Type B pancreatic cell (in vitro differentiated cells): ENCODE measurements at places on chromosomes 16 and 17. TPM values are rescaled to one million over a fixed set of nuclear protein-coding genes. Genes with fewer than 3 reads are reported as not detected.

DNA sequence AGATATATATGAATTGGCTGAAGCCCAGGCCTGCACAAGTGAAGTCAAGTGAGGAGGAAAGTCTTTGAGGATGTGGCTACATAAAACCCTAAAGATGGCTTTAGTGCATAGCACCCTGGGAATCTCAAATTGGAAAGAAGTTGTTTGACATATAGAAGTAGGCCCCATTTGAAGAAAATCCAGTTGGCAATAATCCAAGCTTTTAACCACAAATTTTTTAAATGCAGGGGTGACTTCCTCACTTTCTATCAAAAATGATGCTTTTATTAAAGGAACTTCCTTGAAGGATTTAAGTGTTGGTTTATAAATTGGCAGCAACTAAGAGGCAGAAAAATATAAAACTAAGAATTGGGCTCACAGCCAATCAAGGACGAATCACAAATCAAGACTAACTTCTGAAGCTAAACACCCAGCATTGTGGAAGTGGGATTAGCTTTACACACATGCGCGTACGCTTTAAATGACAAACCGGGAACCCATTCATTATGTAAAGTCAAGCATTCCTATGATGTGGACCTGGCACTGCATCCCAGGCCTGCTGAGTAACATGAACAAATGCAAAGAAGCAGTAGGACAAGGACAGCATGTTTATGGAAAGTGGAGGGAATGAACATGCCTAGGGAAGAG lies 63.3 kb downstream of the NOG start:
- no peak for DNase-seq
- peaks cover 8% of the 10 kb centered on the region for H3K27me3 ChIP-seq
- H3K27ac ChIP-seq, result no peak overlapping the region
- no peak overlapping the region for H3K4me3 ChIP-seq
- H3K36me3 ChIP-seq, result peaks cover 4% of the 10 kb centered on the region
- no peaks in the 10 kb centered on the region for H3K4me1 ChIP-seq

- DNase-seq, result peak; percentile 86
- H3K4me3 ChIP-seq, result peak overlapping the region; percentile 91
- peaks cover 5% of the 10 kb centered on the region for H3K36me3 ChIP-seq
Measured at GRCh38 chr17:40340880-40341807, 23.4 kb downstream of the GJD3 start.

GRCh38 chr16:48153774-48154173 lies 2.0 kb downstream of the ABCC12 start:
- H3K27ac ChIP-seq, result no peak overlapping the region
- DNase-seq, result no peak
- H3K36me3 ChIP-seq, result no peaks in the 10 kb centered on the region
- H3K4me3 ChIP-seq, result no peak overlapping the region

DNA sequence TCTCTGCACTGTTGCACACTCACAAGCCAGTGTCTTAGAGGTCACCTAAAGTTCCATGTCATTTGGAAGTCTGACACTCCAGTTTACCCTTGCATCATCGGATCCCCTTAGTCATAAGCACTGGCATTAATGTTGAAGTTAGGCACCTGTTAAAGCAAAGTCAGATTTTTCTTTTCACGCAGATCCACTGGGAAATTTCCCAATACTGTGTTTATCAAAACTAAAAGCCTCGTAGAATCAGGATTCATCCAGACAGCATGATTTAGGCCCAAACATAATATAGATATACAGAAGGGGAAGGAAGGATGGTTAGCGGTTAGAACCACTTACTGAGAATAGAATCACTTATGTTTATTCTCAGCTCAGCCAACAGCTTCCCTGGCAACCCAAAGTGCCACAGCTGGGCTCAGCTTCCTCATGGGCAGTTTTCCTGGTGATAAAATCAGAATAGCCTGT lies 30.1 kb upstream of the HAPSTR1 start:
- H3K4me3 ChIP-seq, result no peak overlapping the region
- no peaks in the 10 kb centered on the region for H3K4me1 ChIP-seq
- no peaks in the 10 kb centered on the region for H3K27me3 ChIP-seq
- H3K36me3 ChIP-seq, result no peaks in the 10 kb centered on the region
- DNase-seq, result no peak
- no peak overlapping the region for H3K27ac ChIP-seq

GRCh38 chr17:73187203-73187769 lies 5.6 kb upstream of the COG1 start:
- DNase-seq, result no peak
- no peaks in the 10 kb centered on the region for H3K36me3 ChIP-seq
- no peaks in the 10 kb centered on the region for H3K27me3 ChIP-seq
- H3K27ac ChIP-seq, result no peak overlapping the region
- no peak overlapping the region for H3K4me3 ChIP-seq
- H3K4me1 ChIP-seq, result peaks cover 13% of the 10 kb centered on the region

Gene CES3
- total RNA-seq, result 0.48 and 1.1 TPM in 2 replicates

DNA sequence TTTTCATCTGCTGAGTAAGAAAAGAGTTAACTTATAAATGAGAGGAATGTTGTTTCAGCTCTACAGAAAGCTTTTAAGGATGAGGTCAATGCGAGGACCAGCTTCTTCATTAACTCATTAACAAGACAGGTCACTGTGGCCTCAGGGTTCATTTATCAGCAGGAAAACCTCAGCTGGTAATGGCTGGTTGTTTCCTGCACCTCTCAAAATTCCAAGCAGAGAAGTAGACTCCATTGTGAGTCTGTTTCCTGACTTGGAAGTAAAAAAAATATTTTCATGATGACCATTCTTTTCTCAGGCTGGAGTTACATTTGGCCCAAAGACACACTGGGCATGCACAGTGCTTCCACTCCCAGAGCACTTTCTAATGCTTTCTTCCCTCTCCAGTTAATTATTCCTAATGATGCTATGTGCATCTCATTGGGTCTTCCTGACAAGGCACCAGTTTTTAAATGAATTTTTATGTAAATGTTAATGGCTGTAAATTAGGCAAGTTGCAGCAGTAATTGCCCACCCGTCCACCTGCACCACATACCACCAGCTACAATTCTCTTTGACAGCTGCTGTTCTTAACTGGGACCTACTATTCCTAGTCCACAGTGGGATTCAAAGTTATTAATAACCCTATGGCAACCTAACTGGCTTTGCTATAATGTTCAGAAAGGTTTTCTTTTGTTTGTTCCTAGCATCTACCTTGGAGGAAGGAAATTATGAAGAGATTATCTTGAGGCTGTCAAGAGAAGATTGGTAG lies 89.5 kb upstream of the BCAR1 start:
- H3K27me3 ChIP-seq, result no peaks in the 10 kb centered on the region
- peak overlapping the region; percentile 47 for H3K4me3 ChIP-seq
- peaks cover 20% of the 10 kb centered on the region for H3K36me3 ChIP-seq
- H3K27ac ChIP-seq, result peak overlapping the region; percentile 17
- no peak for DNase-seq

- peaks cover 21% of the 10 kb centered on the region for H3K36me3 ChIP-seq
- no peaks in the 10 kb centered on the region for H3K27me3 ChIP-seq
- H3K4me1 ChIP-seq, result peaks cover 28% of the 10 kb centered on the region
- no peak for DNase-seq
- H3K4me3 ChIP-seq, result no peak overlapping the region
- no peak overlapping the region for H3K27ac ChIP-seq
Measured at GRCh38 chr17:691423-691822, 23.2 kb downstream of the VPS53 start.

GRCh38 chr17:78609191-78609641 lies 32.0 kb upstream of the DNAH17 start:
- DNase-seq, result no peak
- no peak overlapping the region for H3K4me3 ChIP-seq
- H3K27me3 ChIP-seq, result peaks cover 16% of the 10 kb centered on the region
- no peaks in the 10 kb centered on the region for H3K36me3 ChIP-seq
- H3K27ac ChIP-seq, result no peak overlapping the region
- H3K4me1 ChIP-seq, result peaks cover 5% of the 10 kb centered on the region

Gene SLFN12
- total RNA-seq, result 5.2 and 6.6 TPM in 2 replicates

GRCh38 chr16:10150906-10151305 lies 31.3 kb downstream of the GRIN2A start:
- H3K36me3 ChIP-seq, result no peaks in the 10 kb centered on the region
- H3K27ac ChIP-seq, result no peak overlapping the region
- H3K4me3 ChIP-seq, result no peak overlapping the region

Gene RNF166
- 11.9 and 20.1 TPM in 2 replicates for total RNA-seq

Gene KCNH6
- total RNA-seq, result 4.4 and 9.0 TPM in 2 replicates

GRCh38 chr17:48253975-48254374 lies 146.4 kb downstream of the SNX11 start:
- no peak overlapping the region for H3K27ac ChIP-seq
- peaks cover 16% of the 10 kb centered on the region for H3K27me3 ChIP-seq
- H3K4me3 ChIP-seq, result no peak overlapping the region
- DNase-seq, result no peak

Gene HLF
- 2.6 and 3.4 TPM in 2 replicates for total RNA-seq

- no peaks in the 10 kb centered on the region for H3K27me3 ChIP-seq
- H3K4me1 ChIP-seq, result no peaks in the 10 kb centered on the region
- peaks cover 3% of the 10 kb centered on the region for H3K36me3 ChIP-seq
Measured at GRCh38 chr17:1865252-1866037, 35.6 kb downstream of the RPA1 start.

DNA sequence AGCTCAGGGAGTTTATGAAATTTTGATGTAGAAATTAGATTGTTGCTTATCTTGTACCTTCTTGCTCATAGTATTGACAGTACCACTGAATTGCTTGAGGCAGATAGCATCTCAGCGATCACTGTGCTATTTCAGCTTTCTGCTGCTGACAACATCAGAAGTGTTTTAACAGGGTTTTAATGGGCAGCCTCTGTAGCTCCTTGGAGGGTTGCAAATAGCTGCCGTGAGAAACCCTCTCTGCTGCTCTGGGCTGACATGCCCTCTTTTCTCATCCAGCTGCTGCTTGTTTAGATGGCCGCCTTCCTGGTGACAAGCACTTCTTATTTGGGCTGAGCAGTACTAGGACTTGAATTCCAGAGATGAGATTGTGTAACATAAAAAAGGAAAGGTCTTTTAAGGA lies 180.2 kb upstream of the TBX2 start:
- H3K27me3 ChIP-seq, result no peaks in the 10 kb centered on the region
- H3K27ac ChIP-seq, result no peak overlapping the region
- no peak overlapping the region for H3K4me3 ChIP-seq
- no peaks in the 10 kb centered on the region for H3K36me3 ChIP-seq
- no peak for DNase-seq
- peaks cover 29% of the 10 kb centered on the region for H3K4me1 ChIP-seq

Gene NPIPA2
- total RNA-seq, result 8.2 and 12.9 TPM in 2 replicates

DNA sequence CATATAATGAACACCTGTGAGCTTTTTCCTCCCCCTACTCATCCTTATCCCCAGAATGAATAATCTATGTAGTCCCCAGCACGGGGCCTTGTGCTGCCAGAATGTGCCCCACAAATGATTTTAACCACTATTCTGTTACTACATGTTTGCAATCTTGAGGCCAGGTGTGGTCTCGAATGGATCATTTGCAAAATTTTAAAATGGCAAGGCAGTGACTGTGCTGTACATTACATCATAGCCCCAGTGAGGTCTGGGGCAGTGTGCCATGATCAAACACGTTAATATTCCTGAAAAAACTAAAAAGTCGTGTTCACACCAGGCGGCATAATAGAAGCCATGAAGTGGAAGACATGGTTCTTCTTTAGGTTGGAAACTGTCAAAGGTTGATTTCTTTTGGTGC lies 479.9 kb upstream of the EEF2KMT start:
- DNase-seq, result no peak
- H3K4me1 ChIP-seq, result no peaks in the 10 kb centered on the region
- H3K27ac ChIP-seq, result no peak overlapping the region
- H3K27me3 ChIP-seq, result peaks cover 37% of the 10 kb centered on the region
- H3K4me3 ChIP-seq, result no peak overlapping the region

- H3K27ac ChIP-seq, result no peak overlapping the region
- no peaks in the 10 kb centered on the region for H3K36me3 ChIP-seq
- peaks cover 15% of the 10 kb centered on the region for H3K27me3 ChIP-seq
- no peak overlapping the region for H3K4me3 ChIP-seq
Measured at GRCh38 chr17:11935734-11936406, 61.4 kb downstream of the ZNF18 start.

Gene TANGO6
- 5.0 and 13.0 TPM in 2 replicates for total RNA-seq

- H3K4me1 ChIP-seq, result peaks cover 9% of the 10 kb centered on the region
- DNase-seq, result no peak
- H3K36me3 ChIP-seq, result peaks cover 19% of the 10 kb centered on the region
Measured at GRCh38 chr17:2259769-2260536, 43.6 kb downstream of the SMG6 start.

Gene USP10
- 97.7 and 110 TPM in 2 replicates for total RNA-seq

DNA sequence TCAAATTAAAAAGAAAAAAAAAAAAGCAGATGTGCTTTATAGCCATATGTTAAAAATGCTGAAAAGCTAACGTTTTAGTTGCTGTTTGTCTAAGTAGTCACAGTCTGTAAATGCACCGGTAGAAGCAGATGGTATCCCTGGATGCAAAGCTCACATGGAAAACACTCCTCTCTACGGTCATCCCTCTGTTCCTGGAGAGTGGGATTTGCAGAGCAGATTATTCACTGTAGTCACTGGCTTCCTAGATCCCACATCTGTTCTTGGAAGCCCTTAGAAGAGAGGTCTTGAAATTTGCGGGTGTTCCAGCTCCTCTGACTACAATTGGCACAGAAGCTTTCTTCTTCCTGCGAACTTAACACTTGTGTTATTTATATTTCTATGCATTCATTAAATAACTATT lies 186.6 kb downstream of the PMP22 start:
- peaks cover 22% of the 10 kb centered on the region for H3K27me3 ChIP-seq
- DNase-seq, result no peak
- H3K36me3 ChIP-seq, result no peaks in the 10 kb centered on the region

- peaks cover 8% of the 10 kb centered on the region for H3K4me1 ChIP-seq
- H3K36me3 ChIP-seq, result no peaks in the 10 kb centered on the region
- no peak overlapping the region for H3K4me3 ChIP-seq
- H3K27ac ChIP-seq, result no peak overlapping the region
- DNase-seq, result no peak
- no peaks in the 10 kb centered on the region for H3K27me3 ChIP-seq
Measured at GRCh38 chr17:81676906-81677305, 6.7 kb downstream of the ARL16 start.
